ENCODE measurements at places on chromosomes 1 and 21.

DNA sequence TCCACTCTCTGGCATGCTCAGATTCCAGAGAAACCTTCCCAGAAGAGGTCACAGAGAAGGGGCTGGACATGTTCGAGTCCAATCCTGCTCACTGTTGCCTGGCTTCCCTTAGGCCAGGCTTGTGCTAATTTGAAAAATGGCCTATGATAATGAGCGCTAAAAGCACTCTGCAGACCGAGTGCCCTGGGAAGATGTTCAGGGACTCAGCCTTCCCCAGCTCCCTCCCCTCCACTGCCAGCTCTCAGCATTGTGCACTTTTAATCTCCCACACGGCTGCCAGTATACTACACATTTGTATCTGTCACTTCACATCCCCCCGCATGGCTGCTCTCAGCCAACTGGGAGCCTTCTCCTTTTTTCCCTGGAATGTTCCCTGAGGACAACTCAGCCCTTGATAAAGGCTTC lies 24.1 kb downstream of the FAM163A start:
- DNase-seq: no peak

GRCh38 chr21:31133243-31133830 lies 95.1 kb upstream of the KRTAP19-8 start:
- no peak for DNase-seq

DNA sequence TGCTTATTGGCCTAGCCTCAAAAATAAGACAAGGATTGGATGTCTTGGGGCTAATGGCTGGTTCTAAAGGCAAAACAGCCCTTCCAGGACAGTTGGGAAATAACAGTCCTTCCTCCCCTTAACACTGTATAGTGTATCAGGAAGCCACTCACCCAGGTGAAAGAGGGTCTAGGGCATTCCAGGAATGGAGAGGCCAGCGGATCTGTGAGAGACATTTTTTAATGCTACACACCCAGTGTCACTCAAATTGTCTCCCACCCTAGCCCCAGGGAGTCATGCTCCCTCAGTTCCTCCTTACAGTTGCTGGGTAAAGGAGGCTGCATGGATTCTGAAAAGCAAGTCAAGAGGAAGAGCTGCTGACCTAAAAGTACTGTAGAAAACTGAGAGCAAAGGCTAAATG lies 24.1 kb upstream of the EXO1 start:
- no peak for DNase-seq

DNA sequence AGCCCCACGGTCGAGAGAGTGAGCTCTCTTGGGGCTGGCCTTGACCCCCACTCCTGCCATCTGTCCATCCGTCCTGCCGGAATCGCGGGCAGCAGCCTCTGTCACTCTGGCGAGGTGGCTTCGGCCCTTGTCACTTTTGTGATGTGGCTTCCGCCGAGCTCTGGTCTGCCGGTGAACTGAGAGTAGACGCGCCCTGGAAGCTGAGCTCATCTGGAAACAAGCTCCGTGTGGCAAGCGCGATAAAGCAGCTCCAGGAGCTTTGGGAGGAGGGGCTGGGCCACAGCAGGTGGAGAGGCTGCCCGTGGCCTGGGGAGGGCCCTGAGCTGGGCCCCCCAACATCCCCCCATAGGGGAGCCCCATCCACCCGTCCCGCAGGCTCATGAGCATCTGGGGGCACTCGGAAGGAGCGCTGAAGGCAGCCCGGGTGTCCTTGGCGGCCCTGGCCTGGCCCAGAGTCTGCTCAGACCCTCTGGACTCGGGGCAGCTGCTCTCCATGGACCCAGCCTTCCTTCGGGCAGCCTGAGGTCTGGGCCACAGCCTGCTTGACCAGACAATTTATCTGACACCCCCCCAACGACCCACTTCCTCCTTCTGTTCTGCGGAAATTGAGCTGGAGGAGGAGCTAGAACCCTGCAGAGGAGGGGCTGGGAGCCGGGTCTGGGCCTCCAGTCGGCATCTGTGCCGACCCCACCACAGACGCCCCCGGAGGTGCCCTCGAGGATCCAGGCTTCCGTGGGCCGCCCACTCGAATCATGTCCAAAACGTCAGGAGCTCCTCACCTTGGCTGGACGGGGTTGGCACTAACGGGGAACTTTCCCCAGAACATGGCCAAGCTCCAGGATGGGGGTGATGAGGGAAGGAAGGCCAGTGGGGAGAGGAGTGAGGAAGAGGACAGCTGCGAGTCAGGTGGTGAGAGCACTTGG lies 59.1 kb downstream of the SLC19A1 start:
- no peak for DNase-seq

GRCh38 chr21:17793246-17794123 lies 25.7 kb downstream of the C21orf91 start:
- DNase-seq: no peak

DNA sequence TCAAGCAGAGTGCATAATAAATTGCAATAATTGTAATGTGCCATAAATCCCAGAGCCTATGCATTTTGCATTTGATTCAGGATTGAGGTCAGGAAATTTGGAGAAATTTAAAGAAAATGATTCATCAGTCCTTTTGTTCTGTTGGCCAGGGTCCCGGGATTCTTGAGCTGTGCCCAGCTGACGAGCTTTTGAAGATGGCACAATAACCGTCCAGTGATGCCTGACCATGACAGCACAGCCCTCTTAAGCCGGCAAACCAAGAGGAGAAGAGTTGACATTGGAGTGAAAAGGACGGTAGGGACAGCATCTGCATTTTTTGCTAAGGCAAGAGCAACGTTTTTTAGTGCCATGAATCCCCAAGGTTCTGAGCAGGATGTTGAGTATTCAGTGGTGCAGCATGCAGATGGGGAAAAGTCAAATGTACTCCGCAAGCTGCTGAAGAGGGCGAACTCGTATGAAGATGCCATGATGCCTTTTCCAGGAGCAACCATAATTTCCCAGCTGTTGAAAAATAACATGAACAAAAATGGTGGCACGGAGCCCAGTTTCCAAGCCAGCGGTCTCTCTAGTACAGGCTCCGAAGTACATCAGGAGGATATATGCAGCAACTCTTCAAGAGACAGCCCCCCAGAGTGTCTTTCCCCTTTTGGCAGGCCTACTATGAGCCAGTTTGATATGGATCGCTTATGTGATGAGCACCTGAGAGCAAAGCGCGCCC lies 8.7 kb downstream of the PROX1 start:
- DNase-seq: no peak

DNA sequence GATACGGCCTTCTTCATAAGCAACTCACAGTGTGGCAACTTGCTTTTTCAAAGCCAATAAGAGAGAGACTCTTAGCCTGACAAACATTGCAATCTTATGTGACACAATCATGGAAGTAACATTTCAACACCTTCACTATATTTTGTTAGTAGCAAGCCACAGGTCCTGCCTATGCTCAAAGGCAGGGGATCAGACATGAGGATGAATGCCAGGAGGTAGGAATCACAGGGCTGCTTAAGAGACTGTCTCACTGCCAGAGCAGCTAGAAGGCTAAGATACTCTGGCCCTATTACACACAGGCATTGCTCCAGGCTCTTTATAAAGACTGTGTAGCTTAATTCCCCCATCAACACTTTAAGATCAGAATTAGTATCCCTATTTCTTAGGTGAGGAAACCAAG lies 236.2 kb upstream of the KAZN start:
- DNase-seq: no peak

Data from NCI-H1436 (cell line).